ENCODE measurements at places on chromosomes 11 and 22.

DNA sequence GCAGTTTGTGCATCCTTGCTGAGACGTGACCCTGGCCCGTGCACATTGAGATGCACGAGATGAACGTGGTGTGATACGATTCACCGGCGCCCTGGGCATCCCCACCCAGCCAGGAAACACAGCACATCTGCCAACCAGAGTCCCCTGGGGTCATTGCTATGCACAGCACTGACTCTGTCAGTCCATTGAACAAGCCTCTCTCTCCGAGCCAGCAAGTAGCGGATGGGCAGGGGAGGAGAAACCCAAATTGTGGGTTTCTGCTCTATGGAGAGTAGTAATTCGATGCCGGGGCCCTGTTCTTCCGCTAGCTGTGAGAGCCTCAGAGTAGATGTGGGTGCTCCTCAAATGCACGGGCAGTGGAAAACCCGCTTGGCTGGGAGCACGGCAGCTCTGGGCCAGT lies 85.1 kb downstream of the ARHGAP8 start:
- no peak for DNase-seq

DNA sequence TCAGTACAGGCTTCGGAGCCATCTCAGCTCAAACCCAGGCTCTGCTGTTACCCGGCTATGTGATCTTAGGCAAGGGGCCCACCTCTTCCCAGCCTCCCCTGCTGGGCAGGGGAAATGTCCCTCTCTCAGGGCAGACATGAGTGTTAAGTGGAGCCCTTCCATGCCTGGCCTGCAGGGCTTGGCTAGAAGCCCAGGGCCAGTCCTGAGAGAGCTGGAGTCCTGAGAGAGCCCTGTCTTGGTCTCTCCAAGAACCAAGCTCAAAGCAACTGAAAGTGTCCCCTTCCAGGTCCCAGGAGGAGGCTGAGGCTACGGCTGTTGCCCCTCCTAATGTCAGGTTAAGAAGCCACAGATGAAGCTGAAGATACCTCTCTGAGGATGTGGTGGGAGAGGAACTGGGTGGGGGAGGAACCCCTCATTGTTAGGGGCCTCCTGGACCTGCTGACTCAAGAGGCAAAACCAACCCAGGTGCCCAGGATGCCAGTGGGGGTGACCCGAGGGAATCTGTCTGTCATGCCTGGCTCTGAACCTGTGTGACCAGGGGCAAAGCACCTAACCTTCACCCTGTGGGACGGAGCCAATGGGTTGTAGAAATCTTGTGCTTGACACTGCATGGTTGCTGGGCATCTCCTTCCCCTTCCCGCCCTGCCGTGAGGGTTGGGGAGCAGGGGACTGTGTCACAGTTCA lies 4.2 kb downstream of the ZP1 start:
- DNase-seq = peak; percentile 69

GRCh38 chr11:93652161-93652597 lies 9.3 kb upstream of the CEP295 start:
- DNase-seq = no peak

- DNase-seq = no peak
Observed at GRCh38 chr11:94091091-94091490, 37.5 kb upstream of the PANX1 start.
